Stimulated activated CD8-positive, alpha-beta memory T cell treated with anti-CD3 and anti-CD28 coated beads, Interleukin-4, amount 100 ng/mL, for 4 hours (primary cell): ENCODE measurements at places on chromosomes 7 and 10.

- DNase-seq, result no peak
Observed at GRCh38 chr7:77799078-77799964, 748 bp downstream of the PHTF2 start.

GRCh38 chr7:39602351-39602750 is 21.0 kb upstream of the RALA start:
- DNase-seq, result no peak

- no peak for DNase-seq
Observed at GRCh38 chr7:23685731-23686130, 5.7 kb downstream of the FAM221A start.

- no peak for DNase-seq
Observed at GRCh38 chr7:19677180-19677579, 31.7 kb downstream of the POLR1F start.

- DNase-seq, result no peak
Observed at GRCh38 chr10:12729885-12730284, 271.6 kb downstream of the CCDC3 start.

- DNase-seq, result no peak
Observed at GRCh38 chr10:100508691-100509150, 10.9 kb downstream of the SEC31B start.

GRCh38 chr10:128063736-128064107 is 62.5 kb downstream of the MKI67 start:
- DNase-seq, result no peak

DNA sequence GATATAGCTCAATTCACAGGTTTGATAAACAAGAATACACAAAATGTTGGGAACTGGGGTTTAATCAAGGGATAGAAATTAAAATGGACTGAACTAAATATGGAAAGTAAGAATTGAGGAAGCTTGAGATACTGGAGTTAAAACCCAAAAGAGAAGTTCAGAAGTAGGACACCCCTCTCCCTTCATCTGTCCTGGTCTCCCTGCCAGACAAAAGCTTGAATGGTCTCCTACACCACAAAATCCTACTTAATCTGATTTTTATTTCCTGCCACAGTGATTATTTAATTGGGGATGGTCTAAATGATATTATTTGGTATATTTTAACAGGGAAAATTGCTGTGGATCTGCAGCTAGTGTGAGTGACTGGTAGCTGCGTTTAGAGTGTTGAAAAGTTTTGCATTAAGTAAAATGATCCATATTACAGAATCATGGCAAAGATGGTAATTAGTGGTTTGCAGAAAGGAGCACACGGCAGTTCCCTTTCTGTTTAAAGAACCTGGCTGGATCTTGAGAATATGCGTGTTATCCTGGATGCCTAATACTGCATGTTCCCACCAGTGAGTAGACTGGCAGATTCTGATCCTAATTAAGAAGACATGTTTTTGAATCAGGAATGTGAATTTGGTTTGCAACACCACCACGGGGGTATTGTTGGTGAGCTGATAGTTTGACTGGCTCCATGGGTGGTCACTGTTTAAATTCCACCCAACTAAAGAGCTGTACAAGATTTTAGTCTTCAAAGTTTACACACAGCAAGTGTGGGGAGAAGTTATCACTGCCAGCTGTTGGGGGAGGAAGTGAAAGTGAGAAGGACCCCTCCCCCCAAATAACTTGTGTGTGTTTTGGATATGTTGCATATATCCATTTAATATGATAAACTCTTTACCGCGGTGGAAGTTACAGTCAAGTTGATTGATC is 5.5 kb downstream of the RBM20 start:
- DNase-seq, result no peak

- no peak for DNase-seq
Observed at GRCh38 chr10:14995964-14996565, 36.9 kb downstream of the MEIG1 start.

DNA sequence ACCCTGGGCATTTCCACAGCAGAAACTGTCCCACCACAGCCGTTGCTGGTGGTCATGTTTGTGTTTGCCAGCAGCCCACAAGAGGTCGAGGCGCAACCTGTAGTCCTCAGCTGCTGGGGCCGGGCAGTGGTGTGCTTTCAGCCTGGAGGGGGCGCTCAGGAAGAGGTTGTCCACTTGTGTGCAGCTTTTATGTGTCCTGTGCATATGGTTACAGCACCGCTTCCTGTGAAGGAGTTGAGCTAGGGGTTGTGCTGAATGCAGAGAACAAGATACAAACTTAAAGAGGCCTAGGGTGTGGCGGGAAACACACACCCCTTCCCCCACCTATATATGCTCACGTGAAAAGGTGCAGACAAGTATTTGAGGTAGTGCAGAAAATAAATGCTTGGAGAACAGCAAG is 29.5 kb upstream of the PFKFB3 start:
- DNase-seq, result no peak
